ENCODE measurements at places on chromosomes 6 and 20.

DNA sequence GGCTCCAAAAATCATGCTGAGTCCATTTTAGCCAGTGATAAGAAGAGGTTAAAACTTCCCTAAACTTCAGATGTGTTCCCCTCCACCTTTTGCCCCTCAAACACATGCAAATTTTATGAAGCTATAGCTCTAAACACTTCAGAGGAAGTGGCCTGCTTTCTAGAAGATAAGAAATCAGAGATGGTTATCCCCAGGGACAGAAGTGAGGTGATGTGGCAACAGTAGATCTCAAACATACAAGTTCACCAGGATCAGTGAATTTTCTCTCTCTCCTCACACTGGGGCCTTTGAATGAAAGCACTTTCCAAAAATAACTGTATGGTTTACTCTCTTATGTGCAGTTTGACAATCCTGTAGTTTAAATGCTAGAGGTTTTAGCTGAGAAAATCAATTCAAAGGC is 332.0 kb downstream of the BTBD9 start:
- DNase-seq, result no peak

DNA sequence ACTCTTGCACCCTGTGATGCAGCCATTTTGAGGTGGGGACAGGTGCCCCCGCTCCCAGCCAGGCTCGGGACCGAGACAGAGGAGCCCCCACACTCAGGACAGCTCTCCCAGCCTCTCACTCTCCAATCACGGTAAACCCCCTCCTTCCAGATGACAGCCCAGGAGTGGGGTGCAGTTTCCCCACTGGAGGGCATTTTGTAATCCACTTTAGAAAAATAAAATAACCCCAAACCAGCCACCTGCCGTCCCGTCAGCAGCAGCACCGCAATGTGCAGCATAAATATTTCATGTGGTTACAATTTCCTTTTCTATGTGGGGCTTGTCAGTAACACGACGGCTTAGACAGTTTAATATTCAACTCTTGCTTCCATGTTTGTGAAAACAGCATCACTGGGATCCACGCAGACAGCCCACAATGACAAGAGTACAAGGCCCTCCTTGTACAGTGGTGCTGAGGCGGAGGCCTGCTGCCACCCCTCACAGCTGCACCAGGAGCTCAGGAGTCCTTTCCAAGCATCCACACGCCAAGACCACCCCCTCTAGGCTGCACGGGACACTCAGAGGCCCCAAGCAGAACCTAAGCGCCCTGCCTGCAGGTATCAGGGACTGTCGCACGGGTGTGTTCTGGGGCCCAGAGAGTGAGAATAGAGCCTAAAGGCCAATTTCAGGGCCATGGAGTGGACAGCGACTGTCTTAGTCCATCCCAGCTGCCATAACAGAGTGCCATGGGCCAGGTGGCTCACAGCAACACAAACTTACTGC is 116.7 kb downstream of the JPH2 start:
- no peak for DNase-seq

- DNase-seq, result no peak
These were observed 9.0 kb upstream of the GRM4 start for GRCh38 chr6:34154668-34155447.

DNA sequence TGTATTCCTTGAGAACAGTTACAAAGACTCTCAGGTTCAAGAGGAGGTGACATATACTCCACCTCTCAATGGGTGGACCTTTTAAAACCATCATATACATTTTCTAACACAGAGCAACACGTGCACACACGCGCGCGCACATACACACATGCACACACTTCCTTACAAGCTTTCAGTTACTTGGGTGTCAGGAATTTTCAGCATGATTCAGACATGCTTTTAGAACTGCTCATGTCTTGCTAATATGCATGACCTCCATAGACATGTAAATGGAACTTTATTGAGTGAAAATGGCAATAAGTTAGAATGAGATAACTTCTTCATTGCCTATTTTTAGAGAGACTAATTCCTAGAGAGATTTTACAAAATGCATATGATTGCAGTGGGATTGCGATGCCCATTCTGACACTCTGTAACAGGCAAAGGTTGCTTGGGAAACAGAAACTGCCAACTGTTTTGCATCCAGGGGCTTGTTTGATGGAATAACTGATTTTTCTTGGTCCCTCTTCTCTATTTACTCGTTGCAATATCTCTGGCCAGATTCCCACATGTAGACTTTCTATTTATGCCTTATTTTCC is 531.4 kb upstream of the RNF217 start:
- no peak for DNase-seq

DNA sequence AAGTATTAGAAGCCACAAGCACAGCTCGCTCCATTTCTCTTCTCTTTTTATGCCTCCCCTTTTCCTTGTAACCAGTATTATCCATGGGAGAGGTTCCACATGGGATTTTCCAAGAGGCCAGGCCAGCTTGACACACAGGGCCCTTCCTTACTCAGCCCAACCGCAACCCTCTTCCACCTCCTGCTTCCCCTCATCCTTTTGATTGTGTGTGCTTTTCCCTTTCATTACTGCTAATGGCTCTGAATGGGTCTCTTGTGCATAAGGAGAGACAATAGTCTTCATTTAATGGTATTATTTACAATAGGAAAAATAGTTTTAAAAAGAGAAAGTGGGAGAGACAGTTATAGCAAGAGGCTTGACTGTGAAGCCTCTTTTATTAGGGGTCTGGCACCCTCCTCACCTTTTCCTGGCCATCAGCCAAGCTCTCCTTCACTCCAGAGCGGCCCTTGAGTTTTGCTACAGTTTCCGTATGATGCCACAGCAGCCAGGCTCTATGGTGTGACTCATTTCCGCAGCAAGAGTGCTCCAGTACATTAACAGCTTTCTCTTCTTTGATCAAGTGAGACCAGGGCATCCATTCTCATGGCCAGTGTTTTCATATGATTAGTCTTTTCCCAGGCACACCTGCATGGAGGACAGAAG is 579.5 kb downstream of the TFAP2B start:
- DNase-seq, result no peak

DNA sequence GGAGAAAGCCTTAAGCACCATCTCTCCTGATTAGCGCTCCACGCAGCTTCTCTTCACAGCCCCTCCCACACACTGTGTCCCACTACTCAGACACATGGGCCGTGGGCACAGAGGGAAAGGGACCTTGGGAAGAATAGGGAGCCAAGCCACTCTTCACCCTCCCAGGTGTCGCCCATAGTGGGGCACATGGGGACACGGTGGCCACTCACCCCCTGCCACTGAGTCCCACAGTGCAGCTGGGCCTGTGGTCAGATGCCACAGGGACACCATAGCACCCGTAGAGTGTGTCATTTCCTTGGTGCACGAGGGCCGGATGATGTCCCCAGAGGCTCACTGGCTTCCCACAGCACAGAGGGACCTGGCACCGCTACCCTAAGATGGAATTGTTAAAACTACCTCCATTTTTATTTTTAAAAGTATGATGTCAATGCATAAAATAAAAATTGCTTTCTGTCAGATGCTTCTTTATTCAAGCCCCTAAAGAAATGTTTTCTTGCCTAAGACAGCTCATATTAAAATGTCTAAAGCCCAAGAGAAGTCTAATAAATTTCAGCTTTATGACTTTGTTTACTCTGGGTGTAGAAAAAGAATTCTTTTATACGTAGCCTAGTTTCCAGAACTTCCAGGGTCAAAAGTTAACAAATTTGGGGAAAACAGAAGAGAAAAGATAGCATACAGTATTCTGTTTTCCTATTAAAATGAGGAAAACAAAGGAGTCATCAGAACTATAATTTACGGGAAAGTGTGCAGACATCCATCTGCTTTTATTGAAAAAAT is 191.0 kb upstream of the SNX9 start:
- no peak for DNase-seq

DNA sequence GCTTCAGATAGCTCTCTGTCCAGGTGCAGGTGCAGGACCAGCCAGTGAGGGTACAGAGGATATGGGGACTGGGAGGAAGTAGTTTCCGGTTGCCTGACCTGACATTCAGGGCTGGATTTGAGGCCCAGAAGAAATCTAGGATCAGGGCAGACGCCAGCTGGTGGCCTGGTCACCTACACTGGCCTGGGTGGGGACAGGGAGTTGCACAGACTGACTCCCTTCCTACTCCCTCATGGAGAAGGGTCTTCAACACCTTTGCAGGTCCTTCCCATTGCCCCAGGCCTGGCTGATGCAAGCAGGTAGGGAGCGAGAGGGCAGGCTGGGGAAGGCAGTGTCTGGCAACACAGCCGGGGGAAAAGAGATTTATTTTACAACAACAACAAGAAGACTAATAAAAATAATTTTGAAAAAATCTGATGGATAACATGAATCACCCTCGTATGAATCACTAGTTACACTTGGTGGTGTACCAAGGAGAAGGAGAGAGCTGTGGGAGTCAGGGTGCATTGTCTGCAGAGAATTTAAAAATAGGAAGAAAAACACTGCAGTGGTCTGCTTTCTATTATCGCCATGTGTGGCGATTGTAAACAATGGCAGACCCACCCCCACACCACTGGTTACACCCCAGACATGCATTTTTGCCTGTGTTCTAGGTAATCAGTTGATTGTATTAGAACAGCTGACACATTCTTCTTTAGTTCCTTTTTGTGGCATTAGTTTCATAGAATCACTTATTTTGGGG is 62.3 kb upstream of the SNX9 start:
- no peak for DNase-seq

DNA sequence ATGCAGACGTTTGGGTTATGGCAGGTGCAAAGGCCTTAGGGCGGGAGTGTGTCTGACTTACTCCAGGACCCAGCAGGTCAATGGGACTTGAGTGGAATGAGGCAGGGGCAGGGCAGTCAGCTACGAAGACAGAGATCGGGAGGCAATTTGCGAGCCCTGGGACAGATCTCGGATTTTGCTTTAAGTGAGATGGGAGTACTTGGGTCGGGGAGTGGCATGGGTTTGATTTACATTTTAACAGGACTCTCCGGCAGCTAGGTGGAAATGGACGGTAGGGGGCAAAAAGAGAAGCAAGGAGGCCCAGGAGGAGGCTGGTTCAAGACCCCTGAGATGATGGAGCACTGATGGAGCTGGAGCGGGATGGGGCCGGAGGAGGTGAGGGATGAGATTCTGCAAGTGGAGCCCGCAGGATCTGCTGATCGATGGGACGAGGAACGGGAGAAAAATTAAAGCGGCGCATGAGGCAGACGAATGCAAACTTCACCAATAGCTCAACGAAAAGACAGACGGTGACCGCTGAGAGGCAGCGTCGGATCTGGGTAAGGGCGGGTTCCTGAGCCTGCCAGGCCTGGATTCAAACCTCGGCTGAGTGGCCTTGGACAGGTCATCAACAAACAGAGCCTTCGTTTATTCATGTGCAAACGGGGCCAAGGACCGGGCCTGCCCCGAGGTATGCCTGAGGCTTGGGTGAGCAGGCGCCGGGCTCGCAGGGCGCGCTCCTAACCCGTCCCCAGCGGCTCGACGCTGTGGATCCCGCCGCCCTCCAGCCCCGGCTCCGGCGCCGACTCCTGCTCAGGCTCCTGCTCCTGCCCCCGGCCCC is 756 bp upstream of the RBCK1 start:
- DNase-seq, result no peak

- no peak for DNase-seq
These were observed 165.5 kb downstream of the MOXD1 start for GRCh38 chr6:132235596-132236280.

- no peak for DNase-seq
These were observed 60.5 kb downstream of the NRN1 start for GRCh38 chr6:5946181-5946580.

- no peak for DNase-seq
These were observed 75.3 kb downstream of the TNFRSF21 start for GRCh38 chr6:47234266-47234933.

DNA sequence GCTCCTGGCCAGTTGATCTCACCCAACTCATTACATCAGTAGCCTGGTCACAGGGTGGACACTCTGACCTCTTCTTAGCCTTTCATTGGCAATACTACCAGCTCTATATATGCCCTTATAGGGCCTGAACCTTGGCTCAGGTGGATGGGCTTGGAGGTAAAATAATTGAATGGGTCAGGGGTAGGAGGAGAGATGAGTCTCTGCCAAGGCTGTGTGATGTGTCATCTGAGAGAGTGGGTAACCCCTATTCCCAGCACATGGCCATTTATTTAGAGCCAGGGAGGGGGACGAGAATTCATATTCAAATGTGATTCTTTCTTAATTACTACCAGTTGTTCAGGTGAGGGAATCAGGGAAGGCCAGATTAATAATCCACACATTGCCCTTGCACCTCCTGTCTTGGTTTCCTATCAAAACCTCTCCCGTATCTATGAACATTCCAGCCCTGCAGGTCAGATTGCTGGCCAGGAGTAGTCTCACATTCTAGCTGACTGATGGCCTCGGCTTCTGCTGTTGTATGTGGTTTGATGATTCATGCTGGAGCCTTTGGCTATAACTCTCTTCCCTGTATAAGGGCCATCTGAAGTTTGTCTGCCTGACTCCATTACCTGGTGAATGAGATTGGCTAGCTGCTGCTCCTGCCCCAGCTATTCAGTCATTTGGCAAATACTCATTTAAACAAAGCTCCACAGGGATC is 13.4 kb downstream of the C20orf173 start:
- no peak for DNase-seq

- no peak for DNase-seq
These were observed 132.6 kb downstream of the GPR63 start for GRCh38 chr6:96704713-96705112.

GRCh38 chr6:144292372-144292771 is 7.2 kb downstream of the UTRN start:
- DNase-seq, result no peak

DNA sequence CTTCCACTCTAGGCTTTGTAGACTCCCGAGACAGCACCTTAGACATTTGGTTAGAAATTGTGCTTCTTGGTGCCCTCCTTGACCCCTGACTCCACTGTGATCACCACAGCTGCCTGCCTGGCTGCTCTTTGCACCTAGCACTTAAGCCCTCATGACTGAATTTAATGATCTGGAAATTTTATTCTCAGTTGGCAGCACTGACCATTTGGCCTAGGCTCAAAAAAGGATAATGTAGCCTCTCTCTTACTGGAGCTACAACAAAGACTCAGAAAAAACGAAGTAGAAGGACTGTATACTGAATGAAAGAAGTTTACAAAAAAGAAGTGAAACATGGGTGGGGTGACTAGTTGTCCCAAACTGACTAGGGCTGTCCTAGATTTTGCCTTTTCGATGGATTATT is 11.3 kb upstream of the ABRACL start:
- no peak for DNase-seq

DNA sequence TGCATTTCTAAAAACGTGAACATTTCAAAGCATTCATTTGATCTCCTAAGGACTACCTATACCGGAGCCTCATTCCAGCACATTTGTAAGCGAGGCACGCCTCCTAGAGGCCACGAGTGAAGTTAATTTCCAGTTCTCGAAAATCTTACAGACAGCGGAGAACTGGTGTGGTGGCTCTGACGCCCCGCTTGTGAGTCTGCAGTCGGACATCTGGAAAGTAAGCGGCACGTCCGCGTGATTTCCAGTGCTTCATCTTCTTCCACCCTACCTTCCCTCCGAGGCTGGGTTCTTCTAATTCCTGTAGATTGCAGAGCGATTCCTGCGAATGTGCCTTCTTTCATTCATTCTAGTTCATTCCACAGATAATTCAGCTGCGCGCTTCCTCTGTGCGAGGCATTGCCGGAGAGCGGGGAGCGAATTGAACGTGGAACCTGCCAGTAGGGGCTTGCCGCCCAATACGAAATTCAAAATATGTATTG is 810 bp upstream of the PRIM2 start:
- peak; percentile 28 for DNase-seq

- DNase-seq, result no peak
These were observed 5.5 kb downstream of the CST1 start for GRCh38 chr20:23745247-23745646.
